Left lobe of liver (tissue), 2 donors: ENCODE measurements at places on chromosomes 7 and 10. TPM values are rescaled to one million over a fixed set of nuclear protein-coding genes. Genes with fewer than 3 reads are reported as not detected.

Gene ODAD2
- total RNA-seq, result 0.28 TPM

Gene PRLHR
- not detected for total RNA-seq

Gene PPP3CB
- total RNA-seq, result 10.7 TPM

Gene FBXO24
- 1.0 TPM for total RNA-seq

GRCh38 chr10:102613785-102614184, 30.5 kb upstream of the TRIM8 start:
- no peak for DNase-seq

DNA sequence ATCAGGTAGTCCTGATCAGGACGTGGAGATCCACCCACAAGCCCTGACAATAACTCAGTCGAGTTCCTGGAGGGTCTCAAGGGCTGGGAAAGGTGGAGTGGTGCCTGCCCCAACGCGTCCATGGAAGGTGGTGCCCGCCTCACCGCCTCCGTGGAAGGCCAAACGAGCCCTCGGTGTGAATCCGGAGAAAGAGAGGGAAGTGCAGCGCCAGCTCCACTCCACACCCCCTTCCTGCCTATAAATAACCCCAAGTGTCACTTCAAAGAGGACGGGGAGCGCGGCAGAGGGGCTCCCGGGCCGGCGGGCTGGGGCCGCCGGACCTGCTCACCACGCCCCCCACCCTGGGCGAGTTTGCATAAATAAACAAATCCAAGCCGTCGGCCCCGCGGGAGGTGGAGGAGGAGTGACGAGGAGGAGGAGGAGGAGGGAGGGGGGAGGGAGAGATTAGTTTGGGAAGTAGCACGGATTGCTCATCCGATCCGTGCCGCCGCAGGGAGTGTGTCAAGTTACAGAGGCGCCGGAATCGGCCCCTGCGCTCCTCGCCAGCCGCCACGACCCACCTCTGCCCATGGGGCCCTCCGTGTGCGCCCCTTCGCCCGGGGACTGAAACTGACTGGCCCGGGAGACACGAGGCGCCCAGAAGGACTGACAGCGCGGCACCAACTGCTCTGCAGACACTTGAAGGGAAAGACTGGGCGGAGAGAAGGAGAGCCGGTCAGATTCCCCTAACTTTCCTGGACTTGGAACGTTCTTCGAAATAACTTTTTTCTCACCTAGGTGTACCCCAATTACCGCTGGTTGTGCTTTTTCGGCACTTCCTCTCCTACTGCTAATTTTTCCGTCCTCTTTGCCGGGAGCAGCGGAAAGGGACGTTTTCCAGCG, at the start of gene COL13A1:
TSS of gene COL13A1 (plus strand) at position 473 of the 882 bp plus-strand sequence. CDS start 518 bp downstream, outside the sequence.
- DNase-seq, result no peak

DNA sequence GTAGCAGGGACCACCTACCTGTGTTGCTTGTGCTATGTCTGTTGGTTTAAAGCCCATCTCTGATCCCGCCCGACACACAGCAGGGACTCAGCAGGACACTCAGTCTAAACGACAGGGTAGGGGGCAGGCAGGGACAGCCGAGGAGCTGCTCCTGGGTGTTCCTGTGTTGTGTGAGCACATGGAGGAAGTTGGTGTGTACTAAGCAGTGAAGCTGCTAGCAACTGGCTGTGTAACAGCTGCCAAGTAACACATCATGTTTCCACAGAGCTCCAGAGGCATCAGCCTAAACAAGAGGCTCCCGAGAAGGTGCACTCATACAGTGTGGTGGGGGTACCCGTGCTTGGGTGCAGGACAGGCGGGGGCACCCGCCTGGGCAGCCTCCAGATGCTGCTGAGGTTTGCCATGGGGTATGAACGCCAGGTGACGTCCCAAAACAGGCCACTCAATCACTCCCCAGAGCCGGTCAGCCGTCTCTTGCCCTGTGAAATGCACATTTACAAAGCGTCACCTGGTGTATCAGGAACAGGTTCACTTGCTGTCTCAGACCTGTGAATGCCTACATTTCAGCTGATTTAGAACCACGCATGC, 59.6 kb downstream of the PTPRN2 start:
- DNase-seq, result no peak

DNA sequence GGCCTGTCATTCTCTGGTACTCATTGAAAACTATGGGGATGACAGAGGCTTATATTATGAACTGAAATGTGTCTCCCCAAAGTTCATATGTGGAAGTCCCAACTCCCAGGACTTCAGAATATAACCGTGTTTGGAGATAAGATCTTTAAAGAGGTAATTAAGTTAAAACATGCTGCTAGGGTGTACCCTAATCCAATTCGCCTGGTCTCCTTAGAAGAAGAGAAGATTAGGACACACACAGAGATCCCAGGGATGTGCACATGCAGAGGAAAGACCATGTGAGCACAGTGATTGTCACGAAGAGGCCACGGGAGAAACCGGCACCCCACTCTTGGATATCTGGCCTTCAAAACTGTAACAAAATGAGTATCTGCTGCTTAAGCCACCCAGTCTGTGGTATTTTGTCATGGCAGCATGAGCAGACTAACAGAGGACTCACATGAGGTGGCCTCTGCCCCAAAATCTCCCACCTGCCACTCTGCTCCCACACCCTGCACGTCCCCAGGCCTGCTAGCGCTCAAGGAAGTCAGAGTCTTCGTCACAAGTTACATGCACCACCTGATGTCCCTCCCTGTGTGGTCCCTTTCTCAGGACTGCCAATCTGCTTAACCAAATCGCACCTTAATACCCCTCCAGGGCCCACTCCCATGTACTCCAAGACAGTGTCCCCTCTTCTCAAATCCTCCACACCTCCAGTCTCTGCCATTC, 26.8 kb downstream of the PLAC9 start:
- no peak for DNase-seq

DNA sequence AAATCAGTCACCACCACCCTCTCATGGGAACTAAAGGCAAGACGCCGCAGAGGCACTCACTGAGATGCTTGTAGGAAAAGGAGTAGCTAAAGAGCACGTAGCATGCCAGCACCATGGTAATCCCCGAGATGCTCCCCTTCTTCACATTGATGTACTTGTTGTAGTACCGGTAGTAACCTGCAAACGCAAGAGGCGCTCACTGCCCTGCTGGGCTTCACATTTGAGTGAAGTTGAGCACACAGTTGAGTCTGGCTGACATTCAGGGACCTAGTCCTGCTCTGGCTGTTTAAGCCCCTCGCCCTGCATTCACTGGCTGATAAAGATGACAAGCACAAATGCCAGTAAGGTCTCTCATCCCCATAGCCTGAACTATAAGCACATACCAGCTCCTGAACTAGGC, 6.9 kb downstream of the ATP5MF start:
- no peak for DNase-seq

DNA sequence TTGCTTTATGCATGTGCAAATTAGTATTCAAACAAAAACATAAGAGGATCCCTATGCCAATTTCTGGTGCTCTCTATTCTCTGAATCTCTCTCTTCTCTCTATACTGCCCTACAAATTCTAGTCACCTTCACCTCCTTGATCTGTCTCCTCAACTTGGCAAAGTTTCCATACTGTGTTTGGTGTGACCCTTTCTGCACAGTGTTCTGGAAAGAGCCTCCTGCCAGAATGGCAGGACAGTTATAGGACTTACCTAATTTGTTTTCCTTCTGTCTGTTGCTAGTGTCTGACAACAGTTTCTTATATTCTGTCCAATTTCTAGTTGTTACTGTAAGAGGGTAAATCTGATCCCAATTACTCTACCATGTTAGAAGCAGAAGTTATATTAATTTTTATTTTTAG, 34.3 kb downstream of the MAPK8 start:
- DNase-seq, result no peak

GRCh38 chr7:7476381-7476780, 59.3 kb downstream of the COL28A1 start:
- DNase-seq, result no peak

DNA sequence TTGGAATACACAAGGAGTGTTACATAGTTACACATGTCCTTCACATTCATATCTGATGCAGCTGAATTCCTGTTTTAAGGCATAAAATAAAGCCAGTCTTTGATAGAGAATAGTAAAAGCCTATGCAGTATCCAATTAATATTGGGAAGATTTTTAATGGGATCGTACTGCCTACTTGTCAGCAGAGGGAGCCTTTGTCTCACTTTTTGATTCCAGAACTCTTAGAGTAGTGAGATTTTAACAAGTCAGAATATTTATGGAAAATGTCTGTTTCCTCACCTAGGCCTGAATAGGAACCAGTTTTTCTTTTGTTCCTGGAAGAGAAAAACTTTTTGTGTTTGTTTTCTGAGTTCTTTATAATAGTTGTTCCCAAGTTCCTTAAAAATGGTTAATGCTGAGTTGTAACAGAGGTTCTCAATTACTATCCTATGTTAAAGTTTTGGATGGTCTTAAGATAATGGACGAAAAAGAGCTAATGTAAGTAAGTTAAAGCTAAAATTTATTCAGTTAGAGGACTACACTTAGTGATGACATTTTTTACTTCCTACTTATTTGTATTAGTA, 114.0 kb downstream of the BBS9 start:
- DNase-seq, result no peak

DNA sequence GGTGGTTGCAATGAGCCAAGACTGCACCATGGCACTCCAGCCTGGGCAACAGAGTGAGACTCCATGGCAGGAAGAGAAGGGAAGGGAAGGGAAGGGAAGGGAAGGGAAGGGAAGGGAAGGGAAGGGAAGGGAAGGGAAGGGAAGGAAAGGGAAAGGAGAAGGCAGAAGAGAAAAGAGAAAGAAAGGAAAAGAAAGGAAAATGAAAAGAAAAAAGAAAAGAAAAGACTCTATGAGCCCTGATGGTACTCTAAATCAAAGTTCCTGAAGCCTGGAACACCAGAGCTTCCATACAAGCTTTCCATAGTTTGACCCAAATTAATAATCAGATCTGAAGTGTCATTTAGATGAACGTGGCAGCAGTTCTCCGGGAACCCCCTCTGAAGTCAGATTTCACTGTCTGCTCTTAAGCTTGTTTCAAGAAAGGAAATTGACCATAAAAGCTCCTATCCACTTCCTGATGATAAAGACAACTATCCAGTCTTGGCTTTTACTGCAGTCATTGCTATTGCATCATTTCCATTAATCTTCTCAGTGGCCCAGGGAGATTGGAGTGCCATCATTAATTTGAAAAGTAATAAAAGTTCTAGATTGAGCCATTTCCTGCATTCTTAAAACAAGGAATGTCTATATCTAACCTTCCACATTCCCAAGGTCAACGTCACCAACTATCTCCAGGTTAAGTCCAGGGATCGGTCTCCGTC, 44.2 kb upstream of the FRMD4A start:
- DNase-seq, result no peak

GRCh38 chr10:6737080-6737641, 157.1 kb upstream of the PRKCQ start:
- DNase-seq, result no peak

DNA sequence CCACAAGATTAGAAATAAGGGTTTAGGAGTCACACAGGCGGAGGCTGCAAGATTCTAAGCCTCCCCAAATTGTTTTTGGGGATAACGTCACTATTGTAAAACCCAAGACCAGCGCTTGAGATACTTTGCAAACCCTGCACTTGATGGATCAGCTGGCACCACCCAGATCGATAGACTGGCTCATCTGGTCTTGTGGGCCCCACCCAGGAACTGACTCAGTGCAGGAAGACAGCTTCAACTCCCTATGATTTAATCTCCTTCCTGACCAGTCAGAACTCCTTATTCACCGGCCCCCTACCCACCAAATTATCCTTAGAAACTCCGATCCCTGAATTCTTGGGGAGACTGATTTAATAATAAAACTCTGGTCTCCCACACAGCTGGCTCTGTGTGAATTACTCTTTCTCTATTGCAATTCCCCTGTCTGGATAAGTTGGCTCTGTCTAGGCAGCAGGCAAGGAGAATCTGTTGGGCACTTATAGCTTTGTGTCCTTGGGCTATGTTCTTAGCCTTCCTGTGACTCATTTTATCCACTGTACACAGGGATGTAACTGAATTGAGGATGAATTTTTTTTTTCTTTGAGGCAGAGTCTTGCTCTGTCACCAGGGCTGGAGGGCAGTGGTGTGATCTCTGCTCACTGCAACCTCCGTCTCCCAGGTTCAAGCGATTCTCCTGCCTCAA, 64.4 kb upstream of the CARD11 start:
- no peak for DNase-seq

- DNase-seq, result no peak
Measured at GRCh38 chr10:109588259-109588658, 335.1 kb downstream of the XPNPEP1 start.
